ENCODE measurements at places on chromosomes 1 and 21.

- DNase-seq, result no peak
Observed at GRCh38 chr21:46362946-46363345, 39.0 kb downstream of the PCNT start.

DNA sequence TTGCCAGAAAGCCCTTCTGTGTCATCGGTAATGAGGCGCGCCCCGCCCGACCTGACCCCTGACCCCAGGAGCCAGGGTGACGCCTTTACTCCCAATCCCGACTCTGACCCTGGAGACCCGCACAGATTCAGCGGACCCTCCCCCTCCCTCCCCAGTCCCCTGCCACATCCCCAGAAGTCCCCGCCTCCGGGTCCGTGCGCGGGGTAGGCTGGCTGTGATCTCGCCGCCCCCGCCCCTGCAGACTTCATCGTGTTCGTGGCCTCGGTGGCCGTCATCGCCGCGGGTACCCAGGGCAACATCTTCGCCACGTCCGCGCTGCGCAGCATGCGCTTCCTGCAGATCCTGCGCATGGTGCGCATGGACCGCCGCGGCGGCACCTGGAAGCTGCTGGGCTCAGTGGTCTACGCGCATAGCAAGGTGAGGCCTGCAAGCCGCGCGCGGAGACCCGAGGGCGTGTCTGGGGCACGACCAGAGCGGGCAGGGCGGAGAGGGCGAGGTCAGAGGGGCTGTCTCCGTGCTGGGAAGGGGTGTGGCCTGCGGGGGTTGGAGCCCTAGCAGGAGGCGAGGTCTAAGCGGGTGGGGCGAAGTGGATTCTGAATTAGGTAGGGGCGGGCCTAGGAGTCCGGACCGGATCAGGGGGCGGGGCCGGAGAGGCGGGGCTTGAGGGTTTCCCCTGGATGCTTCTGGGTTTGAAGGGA, 34.8 kb downstream of the KCNQ4 start:
- peak; percentile 93 for DNase-seq

GRCh38 chr1:200979574-200980451, 43.7 kb downstream of the KIF21B start:
- DNase-seq, result peak; percentile 75

DNA sequence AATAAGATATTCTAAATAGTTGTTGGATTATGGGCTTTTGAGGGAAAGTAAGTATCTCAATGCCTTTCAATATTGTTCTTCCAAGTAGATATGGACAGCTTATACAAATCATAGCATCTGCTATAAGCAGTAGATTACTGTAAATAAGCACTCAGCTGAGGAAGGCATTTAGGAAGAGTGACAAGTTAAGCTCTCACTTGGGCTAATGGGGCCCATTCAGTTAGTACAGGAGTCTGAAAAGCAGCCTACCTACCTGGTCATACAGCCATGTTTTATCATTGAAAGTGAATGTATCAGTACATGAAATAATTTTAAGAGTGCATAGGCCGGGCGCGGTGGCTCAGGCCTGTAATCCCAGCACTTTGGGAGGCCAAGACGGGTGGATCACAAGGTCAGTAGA, 73.1 kb downstream of the APP start:
- no peak for DNase-seq

GRCh38 chr21:28256420-28256831, 736.3 kb downstream of the LTN1 start:
- DNase-seq, result no peak

- DNase-seq, result peak; percentile 84
Observed at GRCh38 chr1:161209790-161210409, 5.2 kb upstream of the FCER1G start.

DNA sequence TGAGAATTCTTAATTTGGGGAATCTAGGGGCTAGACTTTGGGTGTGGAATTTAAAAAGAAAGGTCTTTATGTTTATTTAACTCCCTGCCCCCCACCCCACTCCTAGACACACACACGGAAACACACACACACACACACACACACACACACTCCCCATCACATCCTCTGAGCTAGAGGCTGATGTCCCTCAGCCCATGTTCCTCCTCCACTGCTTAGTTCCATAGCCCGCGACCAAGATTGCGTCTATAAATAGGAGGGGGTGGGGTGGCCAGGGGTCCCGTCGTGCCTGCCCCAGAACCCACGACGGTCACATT, 655 bp upstream of the KIRREL1 start:
- no peak for DNase-seq

DNA sequence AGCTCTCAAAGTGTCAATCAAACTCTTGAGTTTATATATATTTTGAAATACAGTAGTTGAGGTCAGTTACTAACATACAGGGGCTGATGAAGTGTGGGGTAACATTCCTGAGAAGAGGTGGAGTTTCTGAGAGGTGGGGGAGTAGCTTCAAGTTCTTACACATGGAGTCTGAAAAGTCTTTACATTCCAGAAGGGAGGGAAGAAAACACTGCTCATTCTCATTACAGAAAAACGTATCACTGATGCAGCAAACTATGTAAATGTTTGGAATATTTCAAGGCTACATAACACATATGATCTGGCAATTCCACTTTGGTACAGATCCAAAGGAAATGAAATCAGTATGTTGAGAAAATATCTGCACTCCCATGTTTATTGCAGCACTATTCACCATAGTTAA, 1065.8 kb upstream of the B3GALT2 start:
- no peak for DNase-seq

DNA sequence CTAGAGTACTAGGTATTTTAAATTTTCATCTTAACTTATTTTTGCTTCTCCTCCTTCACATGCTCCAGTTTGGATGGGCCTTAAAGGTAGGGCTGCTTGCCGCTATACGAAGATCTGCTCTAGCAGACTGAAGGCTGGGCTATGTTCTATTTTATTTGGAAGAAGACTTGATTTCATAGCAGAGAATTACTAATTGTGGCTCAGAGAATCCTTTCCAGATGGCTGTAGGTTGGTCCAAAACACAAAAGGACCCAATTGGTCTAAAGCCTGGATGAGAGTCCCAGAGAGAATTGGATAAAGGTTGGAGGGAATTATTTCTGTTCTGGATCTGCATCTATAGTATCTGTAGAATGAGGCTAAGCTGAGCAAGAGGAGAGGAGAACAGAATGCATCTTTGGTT, 719.4 kb upstream of the PTBP2 start:
- no peak for DNase-seq

GRCh38 chr1:235101558-235102258, 26.9 kb downstream of the TOMM20 start:
- no peak for DNase-seq

- no peak for DNase-seq
Observed at GRCh38 chr1:39335216-39335615, 130.7 kb downstream of the MACF1 start.

- DNase-seq, result no peak
Observed at GRCh38 chr1:215971793-215972441, 404.8 kb downstream of the KCTD3 start.

GRCh38 chr1:8555582-8555981, 237.7 kb downstream of the SLC45A1 start:
- DNase-seq, result no peak

DNA sequence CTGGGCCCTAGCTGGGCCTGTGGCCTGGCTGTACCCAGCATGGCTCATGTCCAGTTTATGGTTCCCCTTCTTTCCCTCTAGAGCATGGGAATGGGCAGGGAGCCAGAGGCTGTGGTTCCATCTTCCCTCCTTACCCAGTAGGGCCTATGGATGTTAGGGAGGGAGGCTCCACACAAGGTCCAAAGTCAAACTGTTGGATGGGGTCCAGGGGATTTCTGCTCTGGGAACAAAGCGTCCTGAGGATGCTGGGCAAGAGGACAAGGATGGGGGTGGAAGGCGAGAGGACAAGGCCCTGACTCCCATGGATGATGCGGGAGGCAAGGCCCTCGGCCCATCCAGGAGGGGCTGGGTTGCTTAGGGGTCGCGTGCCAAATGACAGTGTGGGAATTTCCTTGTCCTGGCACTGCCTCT, 17.3 kb downstream of the CSF1 start:
- no peak for DNase-seq

GRCh38 chr1:160781914-160782689, 13.9 kb upstream of the LY9 start:
- DNase-seq, result peak; percentile 39

GRCh38 chr1:201648907-201649721, 110.2 kb downstream of the NAV1 start:
- DNase-seq, result no peak

GRCh38 chr1:90798344-90798743, 81.2 kb upstream of the BARHL2 start:
- DNase-seq, result no peak

GRCh38 chr1:157429601-157430240, 122.6 kb downstream of the FCRL5 start:
- no peak for DNase-seq

DNA sequence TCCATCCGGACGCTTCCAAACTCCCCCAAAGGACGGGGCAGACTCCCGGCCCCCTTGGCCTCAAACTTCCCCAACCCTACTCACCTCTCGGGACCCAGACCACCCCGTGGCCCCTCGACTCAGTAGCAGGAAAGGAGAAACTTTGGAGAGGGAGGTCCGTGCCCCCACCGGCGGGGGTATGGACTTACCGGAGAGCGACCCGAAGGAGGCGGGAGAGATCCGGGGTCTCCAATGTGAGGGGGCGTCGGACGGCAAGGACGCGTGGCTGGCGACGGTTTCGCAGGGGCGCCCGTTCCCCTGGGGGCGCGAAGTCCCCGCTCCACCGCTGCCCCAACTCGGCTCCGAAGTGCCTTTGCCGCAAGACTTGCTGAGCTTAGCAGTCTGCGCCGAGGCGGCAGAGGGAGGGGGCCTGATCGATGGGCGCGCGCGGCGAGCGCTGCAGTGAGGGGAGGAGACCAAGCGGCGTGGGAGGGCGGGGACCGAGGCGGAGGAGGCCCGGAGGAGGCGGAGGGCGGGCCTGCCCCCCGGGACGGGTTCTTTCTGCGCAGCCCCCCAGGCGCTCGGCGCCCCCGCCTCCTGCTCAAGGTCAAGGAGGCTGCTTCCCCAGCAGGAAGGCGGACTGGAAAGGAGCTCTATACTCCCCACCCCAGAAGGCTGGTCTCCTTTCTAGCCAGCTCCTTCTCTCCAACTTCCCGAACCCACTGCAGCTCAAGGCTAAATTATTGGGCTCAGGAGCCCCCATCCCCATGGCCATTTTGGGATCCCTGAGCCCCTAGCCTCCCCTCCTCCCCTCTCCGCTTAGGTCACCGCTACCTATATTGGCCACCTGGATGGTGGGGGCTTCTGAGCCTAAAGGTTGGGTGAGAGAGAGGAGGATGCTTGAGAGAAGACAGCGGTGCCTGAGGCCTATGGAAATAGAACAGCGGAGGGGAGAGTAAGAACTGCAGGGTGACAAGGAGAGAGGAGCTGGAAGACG, at the start of gene SYT2:
SYT2 (minus strand) TSS at position 385 of the 976 bp plus-strand sequence. CDS start 104,682 bp downstream, outside the sequence.
- peak; percentile 33 for DNase-seq

DNA sequence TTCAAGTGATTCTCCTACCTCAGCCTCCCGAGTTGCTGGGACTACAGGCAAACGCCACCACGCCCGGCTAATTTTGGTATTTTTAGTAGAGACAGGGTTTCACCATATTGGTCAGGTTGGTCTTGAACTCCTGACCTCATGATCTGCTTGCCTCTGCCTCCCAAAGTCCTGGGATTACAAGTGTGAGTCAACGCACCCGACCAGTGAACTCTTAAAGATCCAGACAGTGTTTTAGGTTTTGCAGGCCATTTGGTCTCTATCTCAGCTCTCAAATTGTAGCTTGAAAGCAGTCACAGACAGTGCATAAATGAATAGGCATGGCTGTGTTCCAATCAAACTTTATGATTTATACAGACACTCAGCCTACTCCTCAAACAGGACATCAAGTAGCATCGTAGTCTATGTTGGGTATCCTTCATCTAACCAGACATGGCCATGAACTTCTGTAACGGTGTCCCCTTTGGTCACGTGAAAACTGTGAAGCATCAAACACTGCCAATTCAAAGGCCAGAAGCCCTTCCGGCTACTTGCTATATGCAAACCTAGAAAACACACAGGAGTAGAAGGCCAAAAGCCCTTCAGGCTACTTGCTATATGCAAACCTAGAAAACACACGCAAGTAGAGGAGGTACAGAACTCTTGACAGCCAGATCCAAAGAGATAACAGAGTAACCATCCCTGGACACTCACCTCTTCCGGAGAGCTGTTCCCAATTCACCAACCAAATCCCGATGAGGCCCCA, 3.1 kb downstream of the FUCA1 start:
- no peak for DNase-seq

DNA sequence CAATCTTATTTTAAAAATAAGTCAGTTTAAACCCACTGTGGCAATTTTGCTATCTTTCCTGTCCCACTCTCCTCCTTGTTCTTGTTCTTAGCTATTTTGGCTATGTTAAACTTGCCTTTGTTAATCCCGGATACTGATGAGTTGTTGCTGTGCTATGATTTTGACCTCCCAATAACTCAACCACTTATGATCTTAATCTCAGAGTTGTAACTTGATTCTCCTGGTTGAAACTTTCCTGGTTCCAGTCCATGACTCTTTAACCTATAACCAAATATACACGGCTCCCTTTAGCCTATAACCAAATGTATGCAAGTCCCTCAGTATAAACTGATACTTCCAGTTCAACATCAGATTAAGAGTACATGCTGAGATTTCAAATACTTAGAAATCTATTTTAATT, 15.6 kb upstream of the ACADM start:
- no peak for DNase-seq

- no peak for DNase-seq
Observed at GRCh38 chr1:192158181-192158580, at the start of gene RGS18. Gene RGS18 (plus strand): TSS chr1:192158462. CDS start chr1:192158638, 176 bp downstream.

GRCh38 chr1:208272713-208273112, 28.5 kb upstream of the PLXNA2 start:
- no peak for DNase-seq

DNA sequence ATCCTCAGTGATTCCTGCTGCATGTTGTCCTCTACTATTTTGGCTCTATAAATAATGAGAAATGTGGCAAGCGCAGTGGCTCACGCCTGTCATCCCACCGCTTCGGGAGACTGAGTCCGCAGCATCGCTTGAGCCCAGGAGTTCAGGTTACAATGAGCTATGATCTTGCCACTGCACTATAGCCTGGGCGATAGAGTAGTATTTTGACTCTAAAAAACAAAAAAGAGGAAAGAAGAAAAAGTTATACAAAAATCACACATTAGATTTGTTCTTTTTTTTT, 756 bp upstream of the SLC25A44 start:
- no peak for DNase-seq

DNA sequence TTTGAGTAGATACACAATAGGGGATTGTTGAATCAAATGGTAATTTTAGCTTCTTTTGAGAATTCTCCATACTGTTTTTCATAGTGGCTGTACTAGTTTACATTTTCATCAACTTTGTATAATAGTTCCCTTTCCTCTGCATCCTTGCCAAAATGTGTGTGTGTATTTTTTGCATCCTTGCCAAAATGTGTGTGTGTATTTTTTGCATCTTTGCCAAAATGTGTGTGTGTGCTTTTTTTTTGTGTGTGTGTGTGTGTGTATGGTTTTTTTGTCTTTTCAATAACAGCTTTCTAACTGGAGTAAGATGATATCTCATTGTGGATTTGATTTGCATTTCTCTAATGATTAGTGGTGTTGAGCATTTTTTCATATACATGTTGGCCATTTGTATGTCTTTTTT, 105.4 kb downstream of the ATP6V1G3 start:
- DNase-seq, result no peak

DNA sequence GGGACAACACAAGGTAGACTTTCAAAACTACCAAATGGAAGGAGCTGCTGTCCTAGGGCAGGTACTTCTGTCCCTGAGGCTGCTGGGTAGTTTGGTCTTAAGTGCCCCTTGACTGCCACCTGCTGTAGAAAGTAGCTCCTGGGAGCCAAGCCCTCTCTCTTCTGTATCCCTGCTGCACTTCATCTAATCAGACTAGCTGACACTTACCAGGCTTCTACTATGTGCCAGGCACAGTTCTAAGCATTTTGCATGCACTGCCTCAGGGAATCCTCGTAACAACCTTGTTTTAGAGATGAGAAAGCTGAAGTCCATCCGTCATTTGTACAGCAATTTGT, 15.9 kb upstream of the SRSF4 start:
- peak; percentile 64 for DNase-seq

GRCh38 chr1:240100371-240100934, 8.8 kb downstream of the FMN2 start:
- DNase-seq, result no peak

Data from activated CD8-positive, alpha-beta T cell treated with anti-CD3 and anti-CD28 coated beads, Interleukin-2, amount 10 ng/mL, durations not matched to agents 7 days and 5 days (primary cell).